Cortex of kidney (tissue), 1 donor: ENCODE measurements at places on chromosomes 12 and 14.

GRCh38 chr12:52232674-52233461 lies at the start of gene KRT7:
KRT7 (plus strand) TSS chr12:52233243; CDS start chr12:52233297, 54 bp downstream.
- DNase-seq, result no peak

DNA sequence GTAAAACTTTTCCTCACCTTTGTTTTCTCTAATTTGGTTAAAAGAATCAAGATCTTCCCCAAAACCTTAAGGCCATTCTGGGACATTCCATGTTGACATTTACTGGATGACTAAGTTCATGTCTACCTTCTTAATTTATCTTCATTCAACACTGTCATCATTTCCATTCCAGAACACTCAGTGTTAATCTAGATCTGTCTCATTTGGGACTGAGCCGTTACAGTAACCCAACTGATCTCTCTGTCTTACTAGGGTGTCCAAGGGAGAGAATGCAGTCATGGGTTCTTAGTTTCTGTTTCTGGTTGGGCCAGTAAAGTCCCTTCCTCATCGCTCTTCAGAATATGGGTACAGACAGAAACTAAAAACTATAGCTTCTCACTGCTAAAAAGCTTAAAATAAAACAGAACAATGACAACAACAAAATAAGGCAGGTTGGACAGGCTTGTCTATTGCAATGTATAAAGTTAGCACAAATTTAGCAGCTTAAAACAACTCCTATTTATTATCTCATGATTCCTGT lies 144.8 kb downstream of the ASCL1 start:
- DNase-seq, result no peak

DNA sequence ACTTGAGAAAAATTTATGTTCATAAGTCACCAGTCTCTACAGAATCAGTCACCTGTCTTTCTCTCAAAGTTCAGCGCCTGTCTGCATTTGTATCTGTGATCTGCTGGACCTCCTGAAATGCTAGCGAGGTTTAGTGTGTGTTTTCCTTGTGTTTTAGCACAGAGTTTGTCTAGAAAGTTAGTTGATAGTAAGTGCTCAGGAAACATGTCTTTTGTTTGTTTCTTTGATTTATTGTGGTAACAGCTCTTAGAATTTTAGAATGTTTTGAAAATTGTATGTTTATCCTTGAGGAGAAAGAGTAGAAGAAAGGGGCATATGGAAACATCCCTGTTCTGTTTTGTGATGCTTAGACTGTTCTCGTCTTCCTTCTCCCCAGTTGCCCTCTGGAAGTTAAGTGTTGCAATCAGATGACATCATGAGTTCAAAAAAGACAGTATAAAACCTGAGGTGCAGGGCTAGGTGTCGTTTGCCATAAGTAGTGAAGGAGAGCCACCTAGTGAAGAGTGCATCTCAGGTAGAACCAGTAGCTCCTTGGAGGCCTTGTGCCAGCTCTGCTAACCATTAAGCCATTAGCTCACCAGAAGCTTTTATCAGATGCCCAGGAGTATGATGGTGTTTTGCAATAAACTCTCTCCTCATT lies 44.8 kb downstream of the FBXW8 start:
- no peak for DNase-seq

- DNase-seq, result no peak
Measured at GRCh38 chr12:68119724-68120211, 39.8 kb downstream of the IFNG start.

- DNase-seq, result no peak
Measured at GRCh38 chr14:78170203-78170602, at the start of gene NRXN3. NRXN3 (plus strand) TSS chr14:78170373; CDS start chr14:78243094, 72,721 bp downstream.

GRCh38 chr12:77152623-77153193 lies 87.3 kb upstream of the E2F7 start:
- DNase-seq, result no peak

- DNase-seq, result no peak
Measured at GRCh38 chr14:96925422-96925821, 128.2 kb downstream of the VRK1 start.

GRCh38 chr14:88297306-88297705 lies 25.8 kb downstream of the KCNK10 start:
- DNase-seq, result no peak

- DNase-seq, result no peak
Measured at GRCh38 chr14:66746316-66747006, 238.5 kb downstream of the GPHN start.

- DNase-seq, result no peak
Measured at GRCh38 chr14:82755923-82756322, 1222.3 kb upstream of the SEL1L start.

DNA sequence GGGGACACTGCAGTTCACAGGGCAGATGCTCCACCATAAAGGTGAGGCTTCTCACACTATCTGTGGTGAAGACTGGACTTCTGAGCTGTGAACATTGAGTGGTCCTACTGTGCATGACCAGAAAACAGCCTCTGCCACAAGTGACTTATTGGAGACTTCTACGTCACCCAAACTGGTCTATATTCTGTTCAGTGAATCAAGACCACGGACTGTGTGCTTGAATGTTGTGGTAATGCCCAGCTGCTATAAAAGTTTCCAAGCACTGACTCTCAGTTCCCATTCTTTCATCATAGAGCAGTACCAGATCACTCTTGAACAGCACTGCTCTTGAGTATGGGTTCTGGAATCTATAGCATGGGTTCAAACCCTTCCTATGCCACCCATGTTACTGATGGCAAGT lies 4.8 kb upstream of the PLEK2 start:
- DNase-seq, result no peak

- DNase-seq, result no peak
Measured at GRCh38 chr12:68377881-68378280, 45.7 kb upstream of the MDM1 start.

GRCh38 chr14:33692762-33693161 lies 258.1 kb downstream of the EGLN3 start:
- DNase-seq, result no peak

DNA sequence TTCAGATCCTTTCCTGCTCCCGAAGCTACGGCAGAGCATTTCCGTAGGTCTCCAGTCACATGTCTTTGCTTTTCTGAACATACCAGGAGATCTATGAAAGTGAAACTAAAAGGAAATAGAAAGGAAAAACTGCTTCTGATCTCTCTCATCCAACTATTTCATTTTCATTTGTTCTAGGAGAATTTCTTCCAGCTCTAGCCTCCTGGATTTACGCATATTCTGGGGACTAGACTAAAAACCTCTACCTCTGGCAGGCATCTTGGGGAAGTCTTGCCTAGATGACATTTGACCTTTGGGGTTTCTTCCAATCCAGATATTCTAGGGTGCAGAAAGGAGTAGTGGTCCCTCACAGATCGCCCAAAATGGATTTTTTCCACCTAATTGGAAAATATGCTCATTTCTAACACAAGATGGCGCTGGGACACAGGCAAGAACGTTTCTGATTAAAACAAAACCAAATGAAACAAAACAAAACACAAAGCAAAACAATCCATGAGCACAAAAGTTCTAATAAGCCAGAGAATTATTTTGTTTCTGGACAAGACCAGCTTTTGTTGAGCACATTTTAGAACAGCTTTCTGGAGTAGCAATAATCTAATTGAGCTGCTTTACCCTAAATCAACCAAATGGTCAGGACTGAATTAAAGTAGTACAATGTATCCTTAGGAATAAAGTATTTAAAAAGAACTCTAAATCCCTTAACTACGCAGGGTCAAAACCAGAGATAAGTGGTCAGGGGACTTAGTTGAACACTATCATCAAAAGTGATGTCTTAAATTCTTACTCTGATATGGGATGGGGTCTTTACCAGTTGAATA lies 12.3 kb upstream of the PARP11 start:
- DNase-seq, result no peak

- no peak for DNase-seq
Measured at GRCh38 chr12:24500421-24500820, 448.5 kb downstream of the BCAT1 start.

- no peak for DNase-seq
Measured at GRCh38 chr14:69816216-69816615, 19.2 kb upstream of the SLC10A1 start.

GRCh38 chr12:1044696-1045095 lies 53.7 kb downstream of the ERC1 start:
- no peak for DNase-seq

DNA sequence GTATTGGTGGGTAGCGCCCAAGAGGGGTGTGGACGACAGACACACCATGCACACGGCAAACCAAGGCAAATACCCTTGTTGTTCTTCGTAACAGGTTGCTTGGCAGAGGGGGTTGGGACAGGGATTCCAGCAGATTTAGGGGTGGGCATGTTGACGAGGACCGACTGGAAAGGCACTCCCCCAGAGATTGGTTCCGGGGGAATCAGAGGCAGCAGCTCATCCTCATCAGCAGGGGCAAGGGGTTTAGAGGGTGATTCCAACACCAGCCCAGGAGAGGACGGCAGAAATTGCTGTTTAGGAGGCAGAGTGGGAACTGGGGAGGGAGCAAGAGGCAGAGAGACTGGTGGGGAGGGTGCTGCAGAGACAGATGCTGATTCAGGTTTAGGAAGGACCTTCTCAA lies 9.3 kb downstream of the NACA start:
- DNase-seq, result no peak

GRCh38 chr12:1282670-1283315 lies 291.8 kb downstream of the ERC1 start:
- no peak for DNase-seq

- DNase-seq, result no peak
Measured at GRCh38 chr12:10967409-10967808, 19.3 kb downstream of the TAS2R50 start.
